Pancreas (tissue), 10 donors: ENCODE measurements at places on chromosomes 11 and 22. TPM values are rescaled to one million over a fixed set of nuclear protein-coding genes. Genes with fewer than 3 reads are reported as not detected.

- no peak for DNase-seq
These were observed 234 bp downstream of the SESN3 start for GRCh38 chr11:95230810-95231126.

- no peak for DNase-seq
These were observed 20.6 kb upstream of the TMEM218 start for GRCh38 chr11:125132071-125132470.

- DNase-seq = no peak
These were observed 30.3 kb downstream of the TRIM66 start for GRCh38 chr11:8652140-8652539.

GRCh38 chr22:20956258-20957101 is 10.6 kb upstream of the AIFM3 start:
- DNase-seq = peak; percentile 31

DNA sequence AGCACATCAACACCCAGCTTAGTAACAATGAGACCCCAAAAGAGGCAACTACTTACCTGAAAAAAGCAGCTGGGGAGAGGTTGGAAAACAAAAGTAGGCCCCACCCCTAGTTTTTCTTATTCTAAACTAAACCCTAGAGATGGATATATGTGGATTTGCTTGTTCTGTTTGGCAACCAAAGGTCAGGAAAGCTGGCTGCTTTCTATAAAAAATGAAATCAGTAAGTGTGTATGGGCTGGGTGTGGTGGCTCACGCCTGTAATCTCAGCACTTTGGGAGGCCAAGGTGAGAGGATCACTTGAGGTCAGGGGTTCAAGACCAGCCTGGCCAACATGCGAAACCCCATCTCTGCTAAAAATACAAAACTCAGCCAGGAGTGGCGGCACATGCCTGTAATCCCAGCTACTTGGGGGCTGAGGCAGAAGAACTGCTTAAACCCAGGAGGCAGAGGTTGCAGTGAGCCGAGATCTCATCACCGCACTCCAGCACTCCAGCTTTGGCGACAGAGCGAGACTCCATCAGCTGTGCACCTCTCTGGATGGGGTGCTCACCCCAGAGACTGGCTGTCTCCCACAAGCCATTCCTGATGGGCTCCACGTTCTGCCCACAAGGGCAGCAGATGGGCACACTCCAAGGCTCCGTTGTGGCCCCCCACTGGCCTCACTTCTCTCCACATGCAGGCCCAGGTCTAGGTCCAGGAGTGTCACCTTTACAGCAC is 30.0 kb downstream of the PACSIN2 start:
- no peak for DNase-seq

DNA sequence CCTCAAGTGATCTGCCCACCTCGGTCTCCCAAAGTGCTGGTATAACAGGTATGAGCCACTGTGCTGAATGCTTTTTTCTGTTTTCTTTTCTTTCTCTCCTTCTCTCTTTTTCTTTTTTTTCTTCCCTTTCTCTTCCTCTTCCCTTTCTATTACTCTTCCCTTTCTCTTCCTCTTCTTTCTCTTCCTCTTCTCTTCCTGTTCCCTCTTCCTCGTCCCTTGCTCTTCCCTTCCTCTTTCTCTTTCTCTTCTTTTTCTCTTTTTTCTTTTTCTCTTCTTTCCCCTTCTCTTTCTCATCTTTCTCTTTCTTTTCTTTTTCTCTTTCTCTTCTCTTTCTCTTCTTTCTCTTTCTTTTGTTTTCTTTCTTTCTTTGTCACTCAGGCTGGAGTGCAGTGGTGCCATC is 1.2 kb downstream of the OOSP1 start:
- DNase-seq = no peak

- DNase-seq = no peak
These were observed 130.6 kb downstream of the SPATA19 start for GRCh38 chr11:133714471-133715375.

GRCh38 chr22:36435516-36436415 is 45.7 kb downstream of the TXN2 start:
- peak; percentile 88 for DNase-seq

GRCh38 chr11:35598254-35599125 is 19.8 kb upstream of the FJX1 start:
- DNase-seq = peak; percentile 7

DNA sequence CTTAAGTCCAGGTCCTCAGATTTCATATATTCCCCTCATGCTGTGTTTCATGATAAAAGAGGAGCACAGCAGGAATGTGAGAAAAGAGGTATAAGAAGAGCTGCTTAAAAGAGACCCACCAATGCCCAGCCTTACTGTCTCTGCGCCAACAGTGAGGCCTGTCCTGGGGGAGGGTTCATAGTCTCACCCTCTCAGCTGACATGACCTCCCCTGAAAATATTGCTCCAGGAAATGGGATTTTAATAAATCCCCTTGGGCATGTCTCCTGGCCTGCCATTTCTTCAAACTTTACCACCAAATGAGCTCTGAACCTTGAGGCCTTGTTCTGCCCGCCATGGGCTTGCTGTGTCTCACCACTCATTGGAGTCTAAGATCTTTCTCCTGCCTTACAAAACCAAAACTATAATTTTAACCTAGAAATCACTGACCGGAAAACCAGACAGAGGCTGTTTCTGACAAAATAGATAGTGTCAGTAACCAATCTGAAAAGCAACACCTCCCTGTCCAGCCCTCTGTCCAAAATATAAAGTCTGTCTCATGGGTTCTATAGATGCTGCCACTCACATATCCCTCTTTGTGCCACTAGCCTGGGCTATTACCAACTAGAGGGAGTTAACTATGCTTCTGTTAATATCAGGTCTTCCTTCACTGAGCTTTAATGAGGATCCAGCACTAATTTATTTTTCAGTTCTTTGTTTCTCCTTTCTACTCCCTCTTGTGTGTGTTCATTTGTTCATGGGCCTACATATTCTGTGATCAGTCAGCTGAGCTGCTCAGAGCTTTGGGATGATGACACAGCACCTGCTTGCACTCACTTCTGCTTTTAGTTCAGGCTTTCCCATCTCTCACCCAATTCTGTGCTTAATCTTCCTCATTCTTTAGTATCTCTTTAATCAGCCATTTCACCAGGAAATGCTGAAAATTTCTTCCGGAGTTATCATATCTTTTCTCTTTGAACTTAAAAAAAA is at the start of gene OR2AG2:
Gene OR2AG2 (minus strand): TSS at position 51 of the 968 bp plus-strand sequence. CDS start 3,019 bp downstream, outside the sequence.
- DNase-seq = no peak

- DNase-seq = no peak
These were observed 6.8 kb downstream of the MAFF start for GRCh38 chr22:38208551-38208968.

GRCh38 chr11:2539371-2540222 is 94.8 kb downstream of the KCNQ1 start:
- no peak for DNase-seq

GRCh38 chr11:125072218-125072960 is 9.3 kb downstream of the SLC37A2 start:
- peak; percentile 44 for DNase-seq

GRCh38 chr11:113595810-113596594 is 110.1 kb downstream of the TMPRSS5 start:
- DNase-seq = no peak

DNA sequence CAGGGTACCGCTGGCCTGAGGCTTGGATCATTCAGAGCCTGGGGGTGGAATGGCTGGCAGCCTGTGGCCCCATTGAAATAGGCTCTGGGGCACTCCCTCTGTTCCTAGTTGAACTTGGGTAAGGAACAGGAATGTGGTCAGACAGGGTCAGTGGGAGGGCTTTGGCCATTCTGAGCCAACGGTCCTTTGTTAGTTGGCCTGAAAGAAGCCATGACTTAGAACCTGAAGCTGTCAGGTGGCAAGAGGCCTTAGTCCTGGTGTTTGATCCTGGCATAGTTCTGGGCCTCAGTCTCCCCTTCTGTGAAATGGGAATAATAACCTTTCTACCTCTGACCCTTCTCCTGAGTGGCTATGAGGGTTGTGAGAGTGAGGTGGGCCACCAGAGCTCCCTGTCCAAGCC is 8.3 kb downstream of the PGAP2 start:
- DNase-seq = no peak

DNA sequence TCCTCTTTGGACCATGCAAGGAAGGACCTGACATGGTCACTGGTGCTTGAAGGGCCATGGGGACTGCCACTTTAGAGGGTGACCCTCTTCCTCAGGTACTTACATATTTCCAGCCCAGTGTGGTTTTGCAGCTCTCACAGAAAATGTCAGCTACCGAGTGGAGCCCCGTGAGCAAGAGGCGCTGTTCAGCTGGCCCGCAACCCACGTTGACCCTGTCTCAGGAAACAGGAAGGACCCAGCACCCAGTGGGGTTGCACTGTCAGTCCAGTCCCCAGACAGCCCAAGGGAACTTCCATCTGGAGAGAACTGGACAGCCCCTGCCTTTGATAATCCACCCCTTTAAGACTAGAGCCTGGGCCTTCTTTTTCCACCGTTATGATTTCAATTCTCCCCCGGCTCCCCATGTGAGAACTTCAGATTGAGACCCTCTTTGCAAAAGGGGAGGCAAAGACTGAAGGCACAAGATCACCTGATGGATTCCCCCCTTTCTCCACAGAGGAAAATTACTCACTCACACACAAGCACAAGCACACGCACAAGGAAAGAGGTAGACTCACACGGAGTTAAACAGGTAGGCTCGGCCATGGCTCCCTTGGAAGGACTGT is 3.4 kb downstream of the YPEL4 start:
- no peak for DNase-seq

GRCh38 chr11:83583757-83584366 is 297.7 kb upstream of the CCDC90B start:
- DNase-seq = no peak

DNA sequence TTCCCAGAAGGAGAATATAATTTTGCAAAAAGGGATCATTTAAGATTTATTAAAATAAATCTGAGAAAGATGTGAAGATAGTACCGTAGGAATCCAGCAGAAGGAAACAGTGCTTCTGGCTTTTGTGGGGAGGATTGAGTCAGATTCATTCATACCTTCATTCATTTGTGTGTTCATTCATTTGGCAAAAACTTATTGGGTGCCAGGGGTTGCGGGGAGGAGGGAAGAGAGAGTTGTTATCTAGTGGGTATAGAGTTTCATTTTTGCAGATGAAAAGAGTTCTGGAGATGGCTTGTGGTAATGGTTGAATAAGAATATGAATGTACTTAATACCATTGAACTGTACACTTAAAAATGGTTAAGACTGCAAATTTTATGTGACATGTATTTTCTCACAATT is 31.1 kb downstream of the BMAL1 start:
- DNase-seq = no peak

DNA sequence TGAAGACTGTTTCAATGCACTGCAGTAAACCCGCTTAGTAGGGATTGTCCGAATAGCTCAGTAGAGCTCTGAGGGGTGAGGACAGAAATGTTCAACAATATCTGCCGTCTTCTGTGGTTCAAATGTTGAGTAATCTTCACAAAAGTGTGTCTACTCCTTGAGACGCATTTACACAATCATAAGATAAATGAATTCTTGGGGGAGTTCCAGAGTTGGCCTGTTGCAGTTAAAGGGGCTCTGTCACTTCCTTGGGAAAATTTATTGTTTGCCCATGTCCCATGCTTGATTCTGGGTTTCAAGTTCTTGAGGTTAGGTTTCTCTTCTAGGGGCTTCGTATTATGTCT is 614 bp downstream of the ANO3 start:
- DNase-seq = no peak

- peak; percentile 40 for DNase-seq
These were observed 5.7 kb upstream of the INTS4 start for GRCh38 chr11:78000193-78000592.

OLFML1 gene
- total RNA-seq = 1.2 TPM

DAGLA gene
- total RNA-seq = 4.5 TPM

PARVG gene
- total RNA-seq = 6.0 TPM

FAM227A gene
- total RNA-seq = 0.40 TPM

OSBP2 gene
- total RNA-seq = 2.8 TPM

ARVCF gene
- total RNA-seq = 7.1 TPM

DBX1 gene
- total RNA-seq = not detected

SCGB1C1 gene
- total RNA-seq = 0.63 TPM

PDE2A gene
- 4.9 TPM for total RNA-seq

SLN gene
- not detected for total RNA-seq
